Endodermal cell (in vitro differentiated cells): ENCODE measurements at places on chromosomes 7 and 10.

DNA sequence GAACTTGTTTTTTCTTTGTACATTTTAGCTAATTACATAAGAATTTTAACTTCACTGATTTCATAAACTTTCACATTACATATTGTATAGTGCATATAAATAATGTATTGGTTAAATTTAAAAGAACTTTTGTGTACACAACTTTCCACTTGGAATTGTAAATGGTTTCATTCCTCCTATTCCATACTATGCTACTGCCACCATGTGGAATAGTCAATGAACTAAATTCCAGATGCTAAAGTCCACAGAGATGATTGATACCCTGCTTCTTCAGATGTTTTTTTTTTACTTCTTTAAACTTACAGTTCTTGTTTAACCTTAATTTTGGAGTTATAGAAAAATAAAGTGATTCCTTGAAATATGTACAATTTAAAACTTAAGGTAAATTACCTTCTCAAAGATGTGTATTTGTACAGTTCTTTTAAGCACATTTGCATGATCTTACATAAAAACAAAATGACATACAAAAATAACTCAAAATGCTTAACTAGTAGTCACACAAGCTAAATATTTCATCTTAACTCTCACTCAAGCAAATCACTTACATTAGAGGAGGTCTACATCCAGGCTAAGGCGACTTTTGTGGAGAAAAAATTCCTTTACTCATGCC, 247.6 kb upstream of the HGF start:
- DNase-seq = no peak

DNA sequence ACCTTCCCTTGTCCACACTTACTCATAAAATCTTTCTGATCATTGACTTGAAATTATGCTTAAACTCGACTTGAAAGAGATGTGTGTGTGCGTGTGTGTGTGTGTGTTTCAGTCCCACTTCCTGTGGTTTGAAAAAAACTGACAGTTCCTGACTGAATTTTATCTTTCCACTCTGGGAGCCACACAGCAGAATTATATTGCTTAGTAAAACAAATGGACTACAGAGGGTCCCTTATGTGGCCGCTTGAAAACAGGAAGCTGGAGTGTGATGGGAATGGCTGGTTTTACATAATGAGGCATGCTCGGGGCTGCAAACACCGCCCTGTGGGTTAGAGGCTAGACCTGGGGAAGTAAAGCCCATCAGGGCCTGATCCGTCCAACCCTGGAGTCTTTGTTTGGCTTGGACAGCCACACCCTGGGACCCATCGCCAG, 54.8 kb downstream of the LYZL1 start:
- no peak for DNase-seq

DNA sequence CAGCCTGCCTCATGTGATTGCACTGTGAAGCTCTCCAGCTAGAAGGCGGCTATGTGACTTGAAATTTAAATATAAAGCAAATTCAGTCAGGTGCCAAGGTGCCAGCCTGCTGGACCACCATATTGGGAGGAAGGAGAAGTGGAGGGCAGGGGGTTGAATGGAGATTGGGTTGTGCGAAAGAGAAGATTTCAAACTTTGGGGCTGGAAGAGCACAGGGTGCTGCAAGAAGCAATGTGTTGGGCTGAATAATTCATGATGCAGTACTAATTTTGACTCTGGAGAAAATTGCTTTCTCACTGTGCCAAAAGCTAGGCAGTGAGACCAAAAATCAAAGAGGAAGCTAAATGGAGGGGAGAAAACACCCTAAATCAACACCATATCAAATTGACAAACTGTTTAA, 335.3 kb downstream of the NRG3 start:
- no peak for DNase-seq

- DNase-seq = no peak
Measured at GRCh38 chr10:82211346-82211745, 336.4 kb downstream of the NRG3 start.

DNA sequence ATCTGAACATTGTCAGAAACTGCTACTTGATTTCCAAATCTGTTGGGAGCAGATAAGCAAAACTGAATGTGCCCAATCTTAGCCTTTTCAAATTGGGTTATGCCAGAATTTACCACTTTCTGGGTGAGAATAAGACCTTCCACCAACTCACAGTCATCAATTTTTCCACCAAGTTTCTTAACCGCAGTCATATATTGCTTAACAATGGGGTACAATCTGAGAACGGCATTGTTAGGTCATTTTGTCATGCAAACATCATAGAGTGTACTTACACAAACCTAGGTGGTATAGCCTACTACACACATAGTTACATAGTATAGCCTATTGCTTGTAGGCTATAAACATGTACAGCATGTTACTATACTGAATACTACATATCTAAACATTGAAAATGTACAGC, 16.0 kb downstream of the MRPS33 start:
- DNase-seq = no peak

GRCh38 chr10:121326905-121327304, 271.3 kb downstream of the FGFR2 start:
- no peak for DNase-seq

DNA sequence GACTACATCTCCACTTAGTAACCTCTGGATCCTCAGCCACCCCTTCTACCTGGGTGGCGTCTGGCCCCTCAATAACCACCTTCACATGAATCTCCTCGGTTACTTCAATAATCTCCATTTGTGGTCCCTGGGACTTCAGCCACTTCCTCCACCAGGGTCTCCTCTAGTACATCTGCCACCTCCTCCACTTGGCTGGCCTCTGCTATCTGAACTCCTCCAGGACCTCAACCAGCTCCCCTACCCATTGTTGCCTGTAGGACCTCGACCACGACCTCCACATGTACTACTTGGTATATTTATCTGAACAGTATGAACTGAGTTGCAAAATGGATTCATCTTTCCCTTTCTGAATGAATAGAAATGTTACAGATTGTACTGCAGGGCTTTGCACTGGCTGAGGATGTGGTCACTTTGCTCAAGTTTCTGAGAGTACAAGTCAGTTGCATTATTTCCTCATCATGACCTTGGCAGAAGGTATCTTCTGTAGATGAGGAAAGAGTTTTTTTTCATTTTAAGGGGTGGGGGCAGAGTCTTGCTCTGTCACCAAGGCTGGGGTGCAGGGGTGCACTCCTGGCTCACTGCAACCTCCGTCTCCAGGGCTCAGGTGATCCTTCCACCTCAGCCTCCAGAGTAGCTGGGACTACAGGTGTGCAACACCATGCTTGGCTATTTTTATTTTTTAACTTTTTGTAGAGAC, 36.0 kb downstream of the MAT1A start:
- DNase-seq = no peak
